ENCODE measurements at places on chromosomes 11 and 22. TPM values are rescaled to one million over a fixed set of nuclear protein-coding genes. Genes with fewer than 3 reads are reported as not detected.

The F2 gene
- polyA plus RNA-seq: 0.04 TPM

The DDX25 gene
- 0.14 TPM for polyA plus RNA-seq

The TMEM191C gene
- 3.9 TPM for polyA plus RNA-seq

The KIF18A gene
- 1.6 TPM for polyA plus RNA-seq

The STARD10 gene
- 57.9 TPM for polyA plus RNA-seq

The ANO3 gene
- not detected for polyA plus RNA-seq

The UBXN1 gene
- polyA plus RNA-seq: 127 TPM

The PRSS23 gene
- 5.3 TPM for polyA plus RNA-seq

The KDM4E gene
- not detected for polyA plus RNA-seq

The UPB1 gene
- 0.04 TPM for polyA plus RNA-seq

All from esophagus (tissue), 2 donors.